ENCODE measurements at places on chromosomes 12 and 14.

GRCh38 chr14:36661506-36662257, at the start of gene PAX9:
Gene PAX9 (plus strand): TSS chr14:36661860. CDS start chr14:36662090, 230 bp downstream.
- DNase-seq, result peak; percentile 89

GRCh38 chr14:22088614-22089342, 415.2 kb upstream of the OR4E1 start:
- DNase-seq, result no peak

DNA sequence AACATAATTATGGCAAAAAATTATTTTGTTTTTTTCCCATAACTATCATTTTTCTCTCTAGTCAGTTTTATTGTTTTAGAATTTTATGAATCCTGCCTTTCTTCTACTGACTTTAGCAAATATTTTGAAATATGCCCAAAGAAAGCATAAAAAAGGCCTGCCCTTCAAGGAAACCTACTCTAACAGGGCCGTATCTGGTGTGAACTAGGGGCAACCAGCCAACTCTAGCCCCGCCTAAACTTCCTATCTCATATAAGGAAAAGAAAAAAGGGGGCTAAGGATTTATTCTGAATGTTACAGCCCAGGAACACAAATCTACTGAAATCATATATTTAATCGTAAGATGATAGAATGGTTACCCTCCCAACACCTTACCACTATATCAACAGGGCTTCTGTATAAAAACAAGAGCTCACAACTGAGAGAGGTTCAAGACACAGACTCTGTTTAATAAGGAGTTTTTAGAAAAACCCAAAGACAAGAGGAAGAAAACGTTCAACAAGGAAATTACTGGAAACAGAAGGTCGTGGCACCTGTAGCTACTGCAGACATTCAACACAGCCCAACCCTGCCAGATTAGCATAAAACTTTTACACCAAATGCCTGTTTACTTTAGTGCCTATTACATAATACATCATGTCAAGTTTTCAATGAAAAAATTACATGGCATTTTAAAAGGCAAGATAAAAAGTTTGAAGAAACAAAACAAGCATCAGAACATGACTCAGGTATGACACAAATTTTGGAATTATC, 12.9 kb upstream of the EPYC start:
- no peak for DNase-seq

- DNase-seq, result no peak
Observed at GRCh38 chr14:54704768-54705167, 137.8 kb downstream of the SAMD4A start.

DNA sequence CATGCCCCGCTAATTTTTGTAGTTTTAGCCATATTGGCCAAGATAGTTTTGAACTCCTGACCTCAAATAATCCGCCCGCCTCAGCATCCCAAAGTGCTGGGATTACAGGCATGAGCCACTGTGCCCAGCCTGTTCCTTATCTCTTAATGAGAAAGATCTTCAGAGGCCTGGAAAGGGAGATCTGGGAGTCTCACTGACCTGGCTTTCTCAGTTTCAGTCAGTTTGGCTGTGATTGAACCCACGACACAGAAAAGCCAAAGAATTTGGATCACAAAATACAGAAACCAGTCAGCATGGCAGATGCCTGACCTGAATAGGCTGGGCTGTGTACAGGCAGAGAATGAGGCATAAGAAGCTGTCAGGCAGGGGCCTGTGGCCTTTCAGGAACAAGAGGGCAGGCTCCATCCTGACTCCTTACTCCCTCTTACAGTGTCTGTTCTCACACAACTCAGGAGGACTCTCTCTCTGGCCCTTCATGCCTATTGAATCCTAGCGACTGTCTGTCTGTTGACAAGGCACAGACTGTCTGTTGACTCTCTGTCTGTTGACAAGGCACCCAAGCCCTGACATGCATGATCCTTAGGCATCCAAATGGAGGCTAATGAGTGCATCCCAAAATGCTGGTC, 366.5 kb upstream of the CCDC196 start:
- no peak for DNase-seq

DNA sequence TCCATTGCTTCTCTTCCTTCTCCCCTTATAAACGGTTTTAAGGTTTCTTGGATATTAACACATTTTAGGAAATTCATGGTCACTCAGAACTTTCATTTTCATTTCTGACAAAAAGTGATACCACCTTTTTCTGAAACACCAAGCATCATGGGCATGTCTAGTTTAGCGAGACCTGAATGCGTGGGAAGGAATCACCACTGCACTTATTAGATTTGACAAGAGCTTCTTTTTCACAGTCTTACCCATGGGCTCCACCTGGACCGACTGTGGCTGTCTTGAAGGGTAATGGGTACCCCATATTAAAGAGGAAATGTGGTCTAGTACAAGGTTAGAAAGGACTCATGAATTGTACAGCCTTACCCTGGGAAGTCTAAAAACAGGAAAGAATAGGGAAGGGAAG, 95.4 kb downstream of the KCNK10 start:
- DNase-seq, result no peak

GRCh38 chr12:64500394-64500793, 48.5 kb downstream of the TBK1 start:
- DNase-seq, result no peak

GRCh38 chr14:103931422-103931821, 3.2 kb downstream of the TDRD9 start:
- no peak for DNase-seq

DNA sequence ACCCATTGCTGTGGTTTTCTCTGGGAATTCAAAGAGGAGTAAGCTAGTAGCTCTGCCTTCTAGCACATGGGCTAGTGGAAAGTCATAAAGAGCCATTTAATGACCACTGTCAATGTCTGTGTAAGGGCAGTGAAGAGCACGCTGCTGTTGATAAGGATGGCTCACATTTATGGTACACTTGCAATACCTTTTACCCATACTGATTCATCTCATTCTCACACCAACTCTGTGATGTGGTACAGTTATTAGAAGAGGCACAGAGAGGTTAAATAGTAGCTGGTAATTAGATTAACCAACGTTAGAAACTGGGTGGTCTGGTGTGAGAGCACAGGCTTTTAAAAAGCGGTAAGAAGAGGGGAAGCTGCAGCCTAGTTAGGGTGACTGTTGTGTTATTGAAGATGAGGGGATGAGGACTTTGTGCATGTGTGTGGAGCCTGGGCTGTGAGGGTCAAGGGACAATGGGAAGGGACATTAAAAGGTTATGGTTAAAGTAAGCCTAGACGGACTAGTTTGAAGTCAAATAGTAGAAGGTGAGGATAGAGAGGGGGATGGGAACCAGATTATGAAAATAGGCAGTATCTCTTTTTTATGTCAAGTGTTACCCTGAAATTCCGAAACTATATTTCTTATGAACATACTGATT, 25.2 kb downstream of the RASSF3 start:
- DNase-seq, result no peak

- DNase-seq, result no peak
Observed at GRCh38 chr12:54956818-54957641, 27.5 kb downstream of the TESPA1 start.

GRCh38 chr14:71728386-71728785, 203.8 kb upstream of the RGS6 start:
- DNase-seq, result no peak

- peak; percentile 91 for DNase-seq
Observed at GRCh38 chr14:76961631-76962302, 66.7 kb downstream of the IRF2BPL start.

- no peak for DNase-seq
Observed at GRCh38 chr14:59634617-59635016, 58.0 kb upstream of the CCDC175 start.

DNA sequence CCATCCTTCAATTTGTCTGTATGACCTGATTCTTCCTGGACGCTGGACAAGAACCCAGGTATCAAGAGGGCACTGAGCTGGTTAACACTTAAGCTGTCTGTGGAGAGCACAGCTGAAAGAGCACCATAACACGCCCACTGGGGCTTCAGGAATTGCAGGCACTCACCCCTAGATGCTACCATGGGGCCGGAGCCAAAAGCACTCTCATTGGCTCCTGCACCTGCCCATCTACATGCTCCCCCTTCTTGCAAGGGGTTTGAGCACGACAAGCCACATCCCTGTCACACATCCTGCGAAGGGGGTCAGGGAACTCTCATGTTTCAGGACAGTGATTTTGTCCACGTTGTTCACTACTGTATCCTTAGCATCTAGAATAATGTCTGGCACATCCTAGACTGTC, 35.1 kb upstream of the TBC1D15 start:
- no peak for DNase-seq
